ENCODE measurements at places on chromosomes 4 and X.
A peak's percentile ranks its signal among the peaks of the same experiment; 100 is the strongest.

GRCh38 chr4:25878676-25879075, 15.9 kb upstream of the SEL1L3 start:
- no peak for DNase-seq

DNA sequence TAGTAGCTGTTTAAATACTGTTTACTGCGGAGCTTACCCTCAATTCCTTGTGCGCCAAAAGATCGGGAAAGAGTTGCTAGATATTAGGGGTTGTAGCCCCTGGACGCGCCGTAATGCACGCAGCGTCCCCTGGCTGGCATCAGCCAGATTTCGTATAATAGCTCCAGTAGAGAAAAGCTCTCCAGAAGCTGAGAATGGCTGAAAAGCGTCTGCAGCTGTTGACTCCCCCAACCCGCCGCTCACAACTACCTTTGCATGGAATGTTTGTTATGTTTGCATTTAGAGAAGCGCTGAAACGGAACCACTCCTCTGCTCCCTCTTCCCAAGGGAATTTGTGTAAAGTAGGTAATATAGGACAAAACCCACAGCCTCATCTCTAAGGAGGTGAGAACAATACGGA, 3.7 kb downstream of the DOCK11 start:
- no peak for DNase-seq

DNA sequence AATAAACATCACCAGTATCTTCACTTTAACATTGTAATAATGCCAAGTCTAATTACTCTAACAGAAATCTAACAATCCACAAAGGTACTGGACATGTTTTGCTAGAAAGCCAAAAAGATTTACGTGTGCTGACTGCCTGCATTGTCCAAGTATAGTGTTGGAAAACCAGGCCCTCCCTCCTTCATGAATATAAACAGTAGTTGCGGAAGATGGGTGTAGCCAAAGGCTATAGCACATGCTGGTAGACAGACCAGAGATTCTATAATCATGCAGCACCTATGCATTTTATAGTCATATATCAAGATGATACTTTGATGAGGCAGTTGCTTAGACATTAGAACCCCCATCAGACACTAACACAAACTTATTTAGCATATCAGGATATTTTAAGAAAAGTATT, 22.6 kb downstream of the ZNF280C start:
- no peak for DNase-seq

DNA sequence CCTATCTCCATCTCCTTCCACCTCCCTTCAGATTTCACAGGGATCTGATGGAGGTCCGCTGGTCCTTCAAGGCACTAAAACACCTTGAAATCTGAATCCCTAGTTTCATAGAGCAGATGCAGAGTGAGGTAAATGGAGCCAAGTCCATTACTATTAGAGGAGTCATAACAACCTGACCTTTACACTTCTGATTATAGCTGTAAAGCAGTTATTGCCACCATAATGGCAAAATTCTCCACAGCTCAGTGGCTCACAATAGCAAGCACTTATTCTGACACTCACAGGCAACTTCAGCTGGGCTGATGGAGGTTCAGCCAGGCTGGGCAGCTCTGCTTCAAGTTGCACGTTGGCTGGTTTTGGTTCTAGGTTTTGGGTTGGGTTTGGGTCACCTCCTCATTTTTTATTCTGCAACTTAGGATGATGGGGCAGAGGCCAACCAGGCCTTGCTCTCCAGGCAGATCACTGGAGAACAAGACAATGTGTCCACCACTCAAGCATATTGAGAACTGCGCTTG, 51.4 kb upstream of the LRAT start:
- no peak for DNase-seq

- no peak for DNase-seq
Measured at GRCh38 chr4:62717154-62717553, 1517.0 kb downstream of the ADGRL3 start.

GRCh38 chr4:126661194-126661593, 971.6 kb upstream of the INTU start:
- DNase-seq = no peak

- no peak for DNase-seq
Measured at GRCh38 chrX:124347242-124347641, 879 bp downstream of the SH2D1A start.

DNA sequence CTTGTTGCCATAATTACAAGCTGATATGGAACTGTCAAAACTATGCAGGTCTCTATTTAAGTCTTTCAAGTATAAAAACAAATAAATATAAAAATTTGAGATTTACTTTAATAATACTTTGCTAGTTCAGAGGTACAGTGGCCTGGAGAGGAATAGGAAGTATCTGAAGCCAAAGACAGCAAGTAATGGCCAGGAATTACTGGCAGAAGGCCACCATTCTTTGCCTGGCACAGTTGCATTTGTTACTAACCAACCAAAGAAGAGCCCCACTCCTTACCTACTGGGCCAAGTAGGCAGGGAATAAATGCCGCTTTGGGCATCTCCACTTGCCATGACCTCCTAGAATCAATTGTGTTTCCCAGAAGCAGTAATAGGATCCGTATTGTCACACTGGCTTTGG, 13.8 kb upstream of the ADAMTS3 start:
- DNase-seq = no peak

- DNase-seq = no peak
Measured at GRCh38 chrX:8272821-8273220, 101.8 kb upstream of the VCX2 start.

DNA sequence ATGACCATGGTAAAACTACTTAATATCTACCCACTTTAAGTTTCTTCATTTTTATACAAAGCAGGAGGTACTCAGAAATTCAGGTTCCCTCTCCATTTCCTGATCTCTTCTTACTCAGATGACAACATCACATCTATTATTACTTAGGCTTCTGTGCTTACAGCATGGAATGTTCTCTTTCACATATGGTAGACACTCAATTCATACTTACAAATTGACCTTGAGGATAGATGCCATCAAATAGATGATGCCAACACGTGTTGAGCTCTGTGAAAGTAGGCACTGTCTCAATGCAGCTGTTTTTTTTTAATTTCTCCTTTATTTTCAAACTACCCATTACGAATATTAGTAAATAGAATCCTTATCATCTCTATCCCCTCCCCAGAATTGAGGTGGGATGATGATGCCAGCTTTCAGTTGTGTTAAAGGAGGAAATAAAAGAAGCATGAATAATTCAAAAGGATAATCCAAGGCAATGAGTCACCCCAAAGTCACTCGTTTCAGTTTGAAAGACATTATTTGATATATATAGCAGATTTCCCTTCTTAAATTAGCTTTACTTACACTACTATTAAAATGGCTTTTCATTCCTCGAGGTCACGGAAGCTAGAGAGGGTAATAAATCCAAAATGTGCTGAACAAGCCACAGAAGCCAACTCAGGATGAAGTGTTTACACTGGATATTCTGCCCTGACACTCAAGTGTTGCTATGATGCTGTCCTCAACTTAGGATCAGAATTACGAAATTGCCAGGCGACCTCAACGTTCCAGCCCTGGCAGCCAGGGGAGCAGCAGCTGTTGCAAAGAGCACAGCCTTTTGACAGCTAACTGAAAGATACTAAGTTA, 124.2 kb upstream of the EOLA2 start:
- DNase-seq = peak; percentile 82

- DNase-seq = no peak
Measured at GRCh38 chrX:38108364-38108763, 102.0 kb downstream of the SYTL5 start.

GRCh38 chrX:46628460-46629371, 55.2 kb downstream of the CHST7 start:
- no peak for DNase-seq

- no peak for DNase-seq
Measured at GRCh38 chrX:118652717-118653116, 74.7 kb upstream of the IL13RA1 start.

DNA sequence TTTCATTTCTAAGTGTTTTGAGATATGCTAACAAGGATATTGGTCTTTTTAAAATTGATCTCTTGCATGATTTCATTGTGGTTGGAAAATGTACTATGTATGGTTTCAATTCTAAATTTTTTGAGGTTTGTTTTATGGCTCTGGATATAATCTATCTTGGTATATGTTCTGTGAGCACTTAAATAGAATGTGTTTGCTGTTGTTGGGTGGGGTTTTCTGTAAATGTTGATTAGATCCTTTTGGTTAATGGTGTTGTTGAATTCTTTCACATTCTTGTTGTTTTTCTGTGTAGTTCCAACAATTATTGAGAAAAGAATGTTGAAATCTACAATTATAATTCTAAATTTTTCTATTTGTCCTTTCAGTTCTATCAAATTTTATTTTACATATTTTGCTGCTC, 42.6 kb upstream of the GNRHR start:
- DNase-seq = no peak

DNA sequence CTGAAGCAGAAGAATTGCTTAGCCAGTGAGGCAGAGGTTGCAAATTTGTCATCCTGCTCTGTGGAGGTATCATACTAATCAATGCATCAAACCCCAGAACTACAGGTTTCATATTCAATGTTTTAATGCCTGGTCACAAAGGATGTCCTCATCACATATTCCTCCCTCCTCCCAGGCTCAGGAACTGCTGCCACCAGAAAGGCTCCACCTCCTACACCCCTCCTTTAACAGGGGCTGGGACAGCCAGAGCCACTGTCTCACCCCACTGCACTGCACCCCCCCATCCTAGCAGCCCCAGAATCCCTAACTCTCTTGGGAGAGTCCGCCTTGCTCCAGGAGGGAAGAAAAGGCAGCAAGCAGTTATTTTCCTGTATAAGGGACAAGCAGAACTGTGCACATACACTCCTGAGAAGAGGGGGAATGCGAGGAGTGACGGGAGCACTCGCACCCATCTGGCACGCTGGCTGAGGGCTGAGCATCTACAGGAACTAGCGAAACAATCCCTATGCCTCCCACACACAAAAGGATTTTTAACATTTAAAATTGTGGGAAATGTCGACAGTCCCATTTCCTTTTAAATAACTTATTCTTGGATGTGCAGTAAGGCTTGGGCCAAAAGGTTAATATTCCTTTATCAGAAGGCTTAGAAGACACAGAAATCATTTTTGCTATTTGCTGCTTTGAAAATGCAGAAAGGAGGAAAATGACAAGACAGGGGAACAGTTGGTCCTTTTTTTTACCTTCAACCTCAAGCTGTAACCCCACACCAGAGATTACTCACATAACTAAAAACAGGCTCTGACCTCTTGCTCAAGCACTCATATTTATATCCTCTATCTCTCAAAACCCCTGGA, 27.8 kb downstream of the CD99L2 start:
- DNase-seq = no peak

GRCh38 chr4:147768113-147768512, 36.2 kb downstream of the ARHGAP10 start:
- peak; percentile 89 for DNase-seq

- peak; percentile 9 for DNase-seq
Measured at GRCh38 chr4:42331914-42332368, 65.3 kb upstream of the SHISA3 start.

DNA sequence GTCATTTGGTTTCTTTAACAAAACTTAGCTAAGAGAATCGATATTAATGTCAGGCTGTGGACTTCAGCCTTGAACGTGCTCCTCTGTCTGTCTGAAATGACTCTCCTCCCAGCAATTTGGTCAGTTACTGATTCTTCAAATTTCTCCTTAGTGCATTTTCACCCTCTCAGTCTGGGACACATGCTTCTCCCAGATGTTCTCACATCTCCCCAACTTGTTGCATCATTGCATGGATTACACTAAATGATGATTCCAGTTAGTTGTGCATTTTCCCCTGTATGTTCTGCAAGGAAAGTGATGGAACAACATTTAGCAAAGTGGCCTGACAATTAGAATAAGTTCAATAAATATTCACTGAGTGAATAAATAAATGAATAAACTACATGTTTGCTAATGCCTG, 94.4 kb downstream of the NLGN4X start:
- DNase-seq = no peak

- DNase-seq = no peak
Measured at GRCh38 chr4:58144721-58145120, 1034.5 kb upstream of the IGFBP7 start.

GRCh38 chr4:142331132-142331531, 515.0 kb downstream of the INPP4B start:
- no peak for DNase-seq

- no peak for DNase-seq
Measured at GRCh38 chrX:107851215-107851614, 25.5 kb downstream of the MID2 start.

DNA sequence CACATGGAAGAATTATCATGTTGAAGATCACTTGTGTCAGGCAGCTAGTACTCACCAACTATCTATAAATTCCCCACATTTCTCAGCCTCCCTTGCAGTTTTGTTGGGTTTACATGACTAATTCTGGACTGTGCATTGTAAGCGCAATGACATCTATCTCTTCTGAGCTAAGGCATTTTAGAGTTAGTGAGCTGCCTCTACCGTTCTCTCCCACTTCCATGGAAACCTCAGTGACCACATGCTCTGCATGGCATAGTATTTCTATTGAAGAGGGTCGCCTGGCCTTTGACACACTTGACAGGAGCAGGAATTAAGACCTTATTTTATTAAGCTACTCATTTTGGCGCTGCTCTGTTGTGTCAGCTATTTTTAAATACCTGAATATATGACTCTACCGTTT, 67.5 kb upstream of the NPY2R start:
- no peak for DNase-seq

GRCh38 chr4:54390670-54391069, 161.6 kb downstream of the PDGFRA start:
- no peak for DNase-seq

GRCh38 chr4:107937040-107937439, 5.7 kb downstream of the CYP2U1 start:
- no peak for DNase-seq

- no peak for DNase-seq
Measured at GRCh38 chrX:78643874-78644273, 15.3 kb downstream of the RTL3 start.

- DNase-seq = no peak
Measured at GRCh38 chr4:136203199-136203598, 1329.1 kb downstream of the PCDH18 start.

- no peak for DNase-seq
Measured at GRCh38 chr4:47526281-47526680, 41.2 kb downstream of the ATP10D start.

DNA sequence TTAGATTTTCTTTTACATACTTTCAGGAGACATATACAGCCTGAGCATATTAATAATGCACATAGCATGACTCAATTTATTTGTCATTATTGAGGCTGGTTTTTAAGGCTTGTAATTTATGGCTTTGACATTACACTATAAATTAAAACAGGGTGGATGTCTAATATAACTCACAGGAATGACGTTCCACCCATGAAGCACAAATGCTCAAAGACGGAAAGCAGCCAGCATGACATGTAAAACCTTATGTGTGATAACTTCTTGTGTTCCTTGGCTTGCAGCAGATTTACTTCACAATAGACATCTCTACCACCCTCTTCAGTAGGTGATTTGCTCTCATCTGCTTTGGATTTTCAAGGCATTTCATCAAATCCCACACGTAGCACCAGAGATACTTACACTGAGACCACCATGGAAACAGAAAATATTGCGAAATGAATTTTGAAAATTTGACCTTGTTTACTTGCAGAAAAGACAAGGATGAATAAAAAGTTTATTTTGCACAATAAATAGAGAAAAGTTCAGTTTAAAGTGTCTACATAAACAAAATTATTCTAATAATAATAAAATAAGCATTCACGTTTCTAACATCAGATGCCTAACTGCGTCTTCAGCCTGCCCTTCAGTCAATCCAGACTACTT, 64.7 kb upstream of the BTC start:
- DNase-seq = no peak

Data from A673 (cell line).